Cortex of kidney (tissue), 1 donor: ENCODE measurements at places on chromosomes 16 and 17.

DNA sequence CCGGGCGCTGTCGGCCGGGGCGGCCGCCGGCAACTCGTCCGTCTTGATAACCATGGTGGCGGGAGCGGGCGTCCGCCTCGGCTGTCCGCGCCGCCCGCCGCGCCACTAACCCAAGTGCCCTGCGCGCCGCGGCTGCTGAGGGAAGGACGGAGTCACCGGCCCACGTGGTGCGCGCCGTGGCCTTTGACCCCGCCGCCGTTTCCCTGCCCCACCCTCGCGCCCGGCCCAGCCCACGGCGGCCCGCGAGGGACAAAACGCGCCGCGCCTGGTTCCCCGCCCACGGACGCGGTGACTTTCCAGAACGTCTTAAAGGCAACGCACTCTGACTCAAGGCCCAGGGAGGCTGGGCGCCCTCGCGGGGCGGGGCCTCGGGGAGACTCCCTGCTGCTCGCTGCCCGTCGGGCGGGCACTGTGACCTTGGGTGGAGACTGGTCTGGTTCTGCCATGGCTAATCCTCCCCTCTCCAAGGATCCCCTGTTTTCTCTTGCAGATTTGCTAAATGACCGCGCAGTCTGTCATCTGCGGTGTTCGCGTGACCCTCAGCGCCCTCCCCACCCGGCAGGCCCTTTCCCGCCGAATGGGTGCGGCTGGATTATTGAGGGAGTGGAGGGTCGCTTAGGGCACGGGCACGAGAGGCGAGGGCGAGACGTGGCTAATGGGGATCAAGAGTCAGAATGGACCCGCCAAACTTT lies at the start of gene CLUH:
Gene CLUH (minus strand): TSS at position 157 of the 692 bp plus-strand sequence. CDS start 103 bp downstream, at position 54.
- DNase-seq = peak; percentile 85

GRCh38 chr17:61250335-61250890 lies 149.2 kb upstream of the TBX2 start:
- DNase-seq = no peak

DNA sequence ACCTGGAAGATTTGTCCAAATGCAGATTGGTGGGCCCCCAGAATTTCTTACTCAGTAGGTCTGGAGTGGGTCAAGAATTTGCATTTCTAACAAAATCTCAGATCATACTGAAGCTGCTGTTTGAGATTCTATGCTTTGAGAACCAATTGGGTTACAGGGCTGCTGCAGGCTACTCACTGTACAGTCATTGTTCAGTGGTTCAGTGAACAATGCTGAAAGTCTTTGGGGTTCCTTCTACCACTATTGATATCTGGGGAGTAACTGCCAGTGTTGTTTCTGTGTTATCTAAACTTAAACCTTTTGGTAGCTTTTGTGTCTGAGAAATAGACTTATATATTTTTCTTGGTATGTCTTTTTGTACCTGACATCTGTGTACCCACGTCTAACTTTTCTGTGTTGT lies 187.5 kb downstream of the TANC2 start:
- no peak for DNase-seq

DNA sequence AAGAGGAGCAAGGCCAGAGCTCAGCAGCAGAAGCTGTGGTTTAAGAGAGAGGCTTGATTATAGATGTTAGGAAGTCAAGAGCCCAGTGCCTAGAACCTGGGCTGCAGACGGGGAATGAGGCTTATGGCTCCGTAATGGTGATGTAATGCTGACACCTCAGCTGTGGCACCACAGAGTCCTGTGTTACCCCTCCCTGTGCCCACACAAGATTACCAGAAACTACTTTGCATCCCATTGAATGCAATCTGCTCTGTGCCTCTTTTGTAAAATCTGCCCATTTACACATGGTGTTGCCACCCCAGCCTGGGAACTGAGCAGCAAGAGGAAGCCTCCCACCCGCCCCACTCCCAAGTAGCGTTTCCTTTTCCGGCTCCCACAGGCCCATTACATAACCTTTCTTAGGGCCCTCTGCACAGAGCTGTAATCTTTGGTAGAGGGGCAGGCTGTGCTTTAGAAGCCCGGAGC lies 57.0 kb downstream of the PITPNC1 start:
- DNase-seq = no peak

DNA sequence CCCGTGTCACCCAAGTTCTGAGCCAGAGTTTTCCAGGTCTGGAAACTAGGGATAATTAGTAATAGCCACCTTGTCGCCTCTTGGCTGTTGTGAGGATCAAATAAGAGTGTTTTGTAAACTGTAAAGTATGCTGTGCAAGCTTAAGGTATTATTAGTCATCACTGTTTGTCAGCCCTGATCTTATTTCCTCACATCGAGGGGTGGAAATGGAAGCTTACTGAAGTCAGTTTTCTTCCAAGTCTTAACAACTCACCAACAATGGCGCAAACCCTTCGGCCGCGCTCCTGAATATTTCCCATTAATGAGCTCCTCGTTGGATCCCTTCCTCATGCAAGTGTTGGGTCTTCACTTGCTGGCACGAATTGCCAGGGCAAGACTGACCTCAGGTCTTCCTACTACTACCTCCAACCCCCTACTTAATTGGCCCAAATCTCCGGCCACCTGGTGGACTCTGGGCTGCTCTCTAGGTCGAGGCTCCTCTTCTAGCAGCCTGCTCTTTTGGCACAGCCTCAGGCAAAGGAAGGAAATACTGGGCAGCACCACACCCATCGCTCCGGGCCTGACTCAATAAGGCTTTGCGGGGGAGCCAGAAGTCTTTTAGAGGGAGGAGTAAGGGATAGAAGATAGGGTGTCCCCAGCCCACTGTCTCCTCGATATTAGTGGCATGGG lies 885 bp upstream of the SLC35B1 start:
- DNase-seq = no peak
